ENCODE measurements at places on chromosomes 4 and X. TPM values are rescaled to one million over a fixed set of nuclear protein-coding genes. Genes with fewer than 3 reads are reported as not detected.

The PF4V1 gene
- total RNA-seq: not detected

The CENPVL1 gene
- not detected for total RNA-seq

The TLL1 gene
- not detected for total RNA-seq

The MECP2 gene
- 20.4 TPM for total RNA-seq

The IBSP gene
- not detected for total RNA-seq

The MID2 gene
- 0.40 TPM for total RNA-seq

The ZNF827 gene
- total RNA-seq: 44.6 TPM

The CLDN34 gene
- total RNA-seq: not detected

The TRPC3 gene
- not detected for total RNA-seq

The APLN gene
- not detected for total RNA-seq

- no peaks in the 10 kb centered on the region for H3K27me3 ChIP-seq
- no peak overlapping the region for H3K4me3 ChIP-seq
- DNase-seq: no peak
- H3K36me3 ChIP-seq: no peaks in the 10 kb centered on the region
- peaks cover 19% of the 10 kb centered on the region for H3K4me1 ChIP-seq
- no peak overlapping the region for H3K27ac ChIP-seq
Measured at GRCh38 chr4:82761229-82761628, 37.4 kb downstream of the SCD5 start.

- no peaks in the 10 kb centered on the region for H3K4me1 ChIP-seq
- DNase-seq: no peak
- H3K4me3 ChIP-seq: no peak overlapping the region
- no peaks in the 10 kb centered on the region for H3K36me3 ChIP-seq
- no peak overlapping the region for H3K27ac ChIP-seq
Measured at GRCh38 chrX:14125462-14125861, 95.8 kb upstream of the GEMIN8 start.

GRCh38 chr4:160928482-160928881 is 1235.3 kb downstream of the FSTL5 start:
- H3K4me3 ChIP-seq: no peak overlapping the region
- H3K4me1 ChIP-seq: no peaks in the 10 kb centered on the region
- H3K36me3 ChIP-seq: no peaks in the 10 kb centered on the region
- no peak overlapping the region for H3K27ac ChIP-seq
- DNase-seq: no peak

- no peaks in the 10 kb centered on the region for H3K27me3 ChIP-seq
- H3K4me3 ChIP-seq: no peak within 1 kb of the TSS
- H3K27ac ChIP-seq: no peak within 1 kb of the TSS
- no peaks in the 10 kb centered on the region for H3K4me1 ChIP-seq
- no peak for DNase-seq
Measured at GRCh38 chrX:102712216-102712966, at the start of gene GPRASP2. Gene GPRASP2, plus strand, starts transcription at chrX:102712448. Its CDS starts 2,422 bp downstream, at chrX:102714870.

DNA sequence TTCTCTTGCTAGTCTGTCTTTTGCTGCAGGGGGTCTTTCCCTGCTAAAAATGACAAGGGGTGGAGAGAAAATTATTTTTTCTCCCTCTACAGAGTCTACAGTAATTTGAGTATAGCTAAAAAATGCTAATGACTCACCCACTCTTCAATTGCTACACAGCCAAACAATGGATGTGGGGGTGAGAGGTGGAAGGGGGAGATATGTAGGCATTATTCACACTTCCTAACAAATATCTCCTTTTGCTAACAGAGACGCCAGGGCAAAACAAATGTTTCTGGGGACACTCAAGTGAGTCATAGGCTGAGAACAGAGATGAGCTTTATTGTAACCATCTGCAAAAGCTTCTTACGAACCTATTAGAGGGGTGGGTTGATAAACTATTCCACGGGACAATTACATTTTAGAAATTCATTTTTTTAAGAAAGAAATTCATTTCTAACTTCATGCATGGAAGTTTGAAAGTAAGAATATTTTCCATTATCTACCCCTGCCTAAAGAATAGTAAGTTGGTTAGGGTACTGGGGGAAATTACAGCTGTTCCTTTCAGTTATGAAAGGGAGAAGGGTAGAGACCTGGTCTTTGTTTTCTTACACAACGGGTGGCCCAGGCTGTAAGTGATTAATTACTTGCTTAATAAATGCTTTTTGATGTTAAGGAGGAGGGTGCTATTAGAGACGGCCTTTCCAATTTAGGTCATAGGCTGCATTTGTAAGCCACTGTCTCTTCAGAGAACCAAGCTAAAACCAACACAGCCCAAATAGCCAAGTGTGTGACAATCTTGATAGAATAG is 12.8 kb downstream of the SCD5 start:
- H3K4me3 ChIP-seq: peak overlapping the region; percentile 54
- DNase-seq: peak; percentile 50
- peaks cover 92% of the 10 kb centered on the region for H3K4me1 ChIP-seq
- peak overlapping the region; percentile 100 for H3K27ac ChIP-seq
- H3K27me3 ChIP-seq: no peaks in the 10 kb centered on the region

- H3K27me3 ChIP-seq: no peaks in the 10 kb centered on the region
- peaks cover 7% of the 10 kb centered on the region for H3K4me1 ChIP-seq
- H3K4me3 ChIP-seq: no peak overlapping the region
- DNase-seq: no peak
- H3K36me3 ChIP-seq: no peaks in the 10 kb centered on the region
- no peak overlapping the region for H3K27ac ChIP-seq
Measured at GRCh38 chrX:118143578-118143977, 27.0 kb upstream of the KLHL13 start.

DNA sequence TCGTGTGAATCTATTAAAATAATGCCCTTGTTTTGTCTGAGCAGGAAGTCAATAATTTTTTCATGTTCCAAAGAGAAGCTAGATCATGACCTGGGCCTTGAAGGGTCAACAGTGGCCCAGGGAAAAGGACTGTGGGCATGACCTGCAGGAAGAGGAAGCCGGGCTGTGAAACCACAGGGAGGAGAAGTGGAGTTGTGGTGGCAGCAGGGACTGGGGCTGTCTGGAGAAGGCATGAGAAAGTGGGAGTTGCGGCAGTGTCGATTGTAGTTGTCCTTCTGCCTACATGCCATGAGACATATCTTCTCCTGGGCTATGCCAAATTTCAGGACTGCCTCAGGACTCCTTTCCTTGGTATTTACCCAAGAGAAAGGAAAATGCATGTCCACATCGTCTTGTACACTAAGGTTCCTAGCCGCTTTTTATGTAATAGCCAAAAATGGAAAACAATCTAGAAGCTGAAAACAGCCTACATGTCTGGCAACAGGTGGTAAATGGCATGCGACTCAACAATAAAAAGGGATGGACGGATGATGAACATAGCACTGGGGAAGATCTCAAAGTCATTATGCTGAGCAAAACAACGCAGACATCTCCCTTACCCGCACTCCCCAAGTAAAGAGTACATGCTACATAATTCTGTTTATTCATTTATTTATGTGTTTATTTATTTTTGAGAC is 13.6 kb upstream of the PTTG2 start:
- no peaks in the 10 kb centered on the region for H3K4me1 ChIP-seq
- no peak overlapping the region for H3K4me3 ChIP-seq
- H3K36me3 ChIP-seq: no peaks in the 10 kb centered on the region
- no peak for DNase-seq
- no peaks in the 10 kb centered on the region for H3K27me3 ChIP-seq

GRCh38 chrX:56812515-56813105 is 83.6 kb downstream of the NBDY start:
- no peak overlapping the region for H3K4me3 ChIP-seq
- H3K36me3 ChIP-seq: no peaks in the 10 kb centered on the region

DNA sequence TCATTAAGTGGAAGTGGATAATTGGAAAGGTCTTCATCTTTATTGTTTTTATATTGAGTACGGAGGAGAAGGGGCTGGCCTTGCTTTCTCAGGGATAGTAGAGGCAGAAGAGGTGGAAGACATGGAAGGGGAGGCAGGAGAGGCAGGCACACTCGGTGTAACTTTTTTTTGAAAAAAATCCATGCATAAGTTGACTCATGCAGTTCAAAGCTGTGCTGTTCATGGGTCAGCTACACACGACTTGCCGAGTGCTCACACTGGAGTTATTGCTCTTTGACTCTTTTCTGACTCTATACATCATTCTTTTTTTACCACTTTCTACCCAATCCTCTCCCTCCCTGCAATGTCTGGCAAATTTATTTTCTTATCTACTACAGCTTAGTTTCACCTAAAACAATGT is 158.3 kb upstream of the AADAT start:
- no peaks in the 10 kb centered on the region for H3K4me1 ChIP-seq
- H3K36me3 ChIP-seq: no peaks in the 10 kb centered on the region
- DNase-seq: no peak
- H3K27me3 ChIP-seq: no peaks in the 10 kb centered on the region
- no peak overlapping the region for H3K4me3 ChIP-seq
- H3K27ac ChIP-seq: no peak overlapping the region

- H3K4me1 ChIP-seq: no peaks in the 10 kb centered on the region
- no peak overlapping the region for H3K27ac ChIP-seq
- DNase-seq: no peak
- H3K36me3 ChIP-seq: no peaks in the 10 kb centered on the region
Measured at GRCh38 chrX:34901761-34902160, 40.8 kb upstream of the FAM47B start.

GRCh38 chr4:184157322-184157721 is 60.4 kb downstream of the ENPP6 start:
- H3K36me3 ChIP-seq: no peaks in the 10 kb centered on the region
- H3K27ac ChIP-seq: no peak overlapping the region
- DNase-seq: no peak
- H3K4me1 ChIP-seq: no peaks in the 10 kb centered on the region
- H3K4me3 ChIP-seq: no peak overlapping the region

DNA sequence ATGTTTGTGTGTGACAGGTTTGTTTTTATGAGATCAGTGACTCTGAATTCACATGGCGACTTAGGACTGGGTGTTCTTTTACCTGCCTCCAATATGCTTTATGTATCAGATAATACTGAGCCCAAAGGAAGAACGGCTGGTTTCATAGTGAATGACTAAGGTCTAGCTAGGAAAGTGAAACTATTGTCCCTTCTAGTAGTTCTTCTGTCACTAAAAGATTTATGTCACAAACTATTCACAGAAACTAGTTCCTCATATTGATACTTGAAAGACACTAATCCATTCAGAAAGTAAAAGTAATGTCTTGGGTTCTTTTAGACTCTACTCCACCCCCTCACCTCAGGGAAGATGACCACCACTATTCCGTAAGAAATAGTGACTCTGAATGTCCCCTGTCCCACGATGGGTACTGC is 81.7 kb downstream of the EGF start:
- no peaks in the 10 kb centered on the region for H3K36me3 ChIP-seq
- DNase-seq: no peak
- H3K27ac ChIP-seq: no peak overlapping the region
- no peak overlapping the region for H3K4me3 ChIP-seq
- no peaks in the 10 kb centered on the region for H3K27me3 ChIP-seq
- peaks cover 38% of the 10 kb centered on the region for H3K4me1 ChIP-seq

- DNase-seq: no peak
- H3K27me3 ChIP-seq: no peaks in the 10 kb centered on the region
- H3K36me3 ChIP-seq: no peaks in the 10 kb centered on the region
Measured at GRCh38 chr4:149344436-149344835, 471.2 kb downstream of the IQCM start.

- peaks cover 3% of the 10 kb centered on the region for H3K4me1 ChIP-seq
- H3K4me3 ChIP-seq: no peak overlapping the region
- H3K36me3 ChIP-seq: no peaks in the 10 kb centered on the region
- H3K27ac ChIP-seq: no peak overlapping the region
- DNase-seq: peak; percentile 70
- no peaks in the 10 kb centered on the region for H3K27me3 ChIP-seq
Measured at GRCh38 chr4:122758033-122758432, 25.5 kb downstream of the BBS12 start.

DNA sequence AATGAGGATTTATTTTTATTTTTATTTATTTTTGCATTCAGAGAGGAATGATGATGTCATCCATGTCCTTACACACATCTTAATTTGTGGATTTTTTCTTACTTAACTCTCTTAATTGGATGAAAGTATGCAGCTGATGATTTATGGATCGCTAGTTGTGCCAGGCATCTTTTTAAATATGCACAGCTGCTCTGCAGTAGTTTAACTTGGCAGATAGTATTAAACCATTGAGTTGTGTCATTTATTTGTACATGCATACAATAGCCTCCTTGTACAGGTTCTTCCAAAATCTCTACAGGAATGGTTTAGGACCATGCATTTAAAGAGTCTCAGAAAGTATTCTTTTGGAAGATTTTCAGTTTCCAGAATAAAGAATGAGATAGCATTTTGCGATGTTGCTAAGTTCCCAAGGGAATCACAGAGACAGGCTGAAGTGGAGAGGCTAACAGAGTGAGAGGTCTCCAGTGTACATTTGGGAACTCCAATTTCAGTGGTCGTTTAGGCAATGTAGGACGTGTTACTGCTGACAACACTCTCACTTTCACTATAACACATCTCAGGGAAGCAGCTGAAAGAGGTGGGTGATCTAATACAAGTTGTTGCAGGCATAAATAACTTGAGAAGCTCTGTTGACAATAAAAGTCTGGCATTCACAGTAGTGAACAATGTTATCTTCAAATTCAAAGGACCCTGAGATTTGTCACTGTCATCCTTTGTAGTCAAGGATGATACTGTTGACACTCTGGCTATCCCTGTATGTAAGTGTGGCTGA is 49.9 kb upstream of the SCRG1 start:
- DNase-seq: no peak
- no peaks in the 10 kb centered on the region for H3K36me3 ChIP-seq
- no peak overlapping the region for H3K27ac ChIP-seq
- no peaks in the 10 kb centered on the region for H3K4me1 ChIP-seq
- H3K27me3 ChIP-seq: no peaks in the 10 kb centered on the region
- H3K4me3 ChIP-seq: no peak overlapping the region

DNA sequence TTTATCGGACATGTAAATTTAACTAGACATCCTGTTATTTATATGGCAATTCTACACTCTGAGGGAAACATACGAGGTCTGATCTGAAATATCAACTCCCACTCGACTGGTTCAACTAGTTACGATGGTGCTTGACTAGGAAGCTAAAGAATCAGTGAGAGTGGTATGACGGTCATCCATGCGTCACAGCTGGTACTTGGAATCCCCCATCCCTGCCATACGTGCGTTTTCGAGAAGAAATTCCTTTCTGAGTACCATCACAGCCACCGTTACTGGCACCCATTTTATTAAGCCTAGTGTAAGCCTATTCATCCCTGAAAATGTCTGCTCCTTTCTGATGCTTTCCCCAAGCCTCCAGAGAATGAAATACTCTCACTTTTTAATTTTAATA is 695 bp upstream of the PIGA start:
- no peaks in the 10 kb centered on the region for H3K27me3 ChIP-seq
- H3K27ac ChIP-seq: no peak overlapping the region
- peaks cover 15% of the 10 kb centered on the region for H3K4me1 ChIP-seq
- peak overlapping the region; percentile 66 for H3K4me3 ChIP-seq
